Stimulated activated CD8-positive, alpha-beta memory T cell treated with anti-CD3 and anti-CD28 coated beads, Interleukin-7, amount 100 ng/mL, for 1 hour (primary cell): ENCODE measurements at places on chromosomes 11 and 22.

DNA sequence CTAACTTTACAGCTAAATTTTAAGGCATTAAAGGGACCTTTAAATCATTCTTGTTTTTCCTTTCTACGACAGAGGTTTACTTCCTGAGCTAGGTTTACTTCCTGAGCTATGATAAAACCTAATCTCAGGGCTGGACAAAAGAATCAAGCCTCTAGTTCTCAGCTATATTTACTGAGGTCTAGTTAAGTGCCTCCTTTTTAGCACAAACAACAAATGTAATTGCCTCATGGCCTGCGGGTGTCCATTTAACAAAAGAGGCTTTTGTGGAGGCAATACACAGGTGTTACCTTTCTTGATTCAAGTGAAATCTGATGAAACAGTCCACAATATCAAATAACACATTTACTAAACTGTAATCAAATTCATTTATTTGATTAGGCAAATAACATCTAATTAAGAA lies 67.3 kb downstream of the IMMP1L start:
- DNase-seq, result no peak

- DNase-seq, result no peak
These were observed 56.9 kb downstream of the ME3 start for GRCh38 chr11:86615487-86615886.

DNA sequence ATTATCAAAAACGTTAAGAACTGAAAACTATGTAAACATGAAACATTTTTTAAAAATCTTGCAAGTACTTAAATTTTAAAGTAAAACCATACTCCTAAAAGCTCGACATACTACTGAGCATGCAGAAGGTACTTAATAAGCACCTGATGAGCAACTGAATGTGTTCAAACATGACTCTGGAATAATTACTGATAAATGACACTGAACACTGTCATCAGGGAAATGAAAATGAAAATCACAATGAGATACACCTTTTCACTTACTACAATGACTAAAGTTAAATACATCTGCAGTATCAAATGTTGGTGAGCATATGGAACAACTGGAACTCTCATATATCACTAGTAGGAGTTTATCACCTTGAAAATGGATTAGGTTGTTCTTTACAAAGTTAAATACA lies 65.2 kb downstream of the PICALM start:
- DNase-seq, result no peak

DNA sequence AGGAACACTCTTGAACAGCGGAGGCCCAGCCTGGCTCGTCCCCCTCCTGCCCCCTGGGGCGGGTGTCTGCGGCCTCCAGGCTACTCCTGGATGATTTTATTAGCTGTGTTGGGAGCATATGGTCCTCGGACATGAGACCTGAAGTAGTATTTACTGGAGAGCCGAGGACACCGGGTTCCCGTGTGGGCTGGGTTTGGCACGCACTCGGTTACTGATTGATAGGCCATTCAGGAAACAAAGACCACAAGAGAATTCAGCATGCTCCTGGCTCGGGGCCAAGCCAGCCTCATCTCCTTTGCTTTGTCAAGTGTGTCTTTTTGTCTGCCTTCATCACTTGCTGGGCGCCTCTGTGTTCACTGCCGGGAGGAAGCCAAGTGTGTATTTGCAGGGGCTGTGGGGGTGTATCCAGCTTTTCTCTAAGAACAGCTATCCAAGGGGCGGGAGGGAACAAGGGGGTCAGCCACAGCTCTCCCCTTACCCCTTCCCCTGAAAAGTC lies 9.7 kb downstream of the FXYD2 start:
- DNase-seq, result peak; percentile 71

DNA sequence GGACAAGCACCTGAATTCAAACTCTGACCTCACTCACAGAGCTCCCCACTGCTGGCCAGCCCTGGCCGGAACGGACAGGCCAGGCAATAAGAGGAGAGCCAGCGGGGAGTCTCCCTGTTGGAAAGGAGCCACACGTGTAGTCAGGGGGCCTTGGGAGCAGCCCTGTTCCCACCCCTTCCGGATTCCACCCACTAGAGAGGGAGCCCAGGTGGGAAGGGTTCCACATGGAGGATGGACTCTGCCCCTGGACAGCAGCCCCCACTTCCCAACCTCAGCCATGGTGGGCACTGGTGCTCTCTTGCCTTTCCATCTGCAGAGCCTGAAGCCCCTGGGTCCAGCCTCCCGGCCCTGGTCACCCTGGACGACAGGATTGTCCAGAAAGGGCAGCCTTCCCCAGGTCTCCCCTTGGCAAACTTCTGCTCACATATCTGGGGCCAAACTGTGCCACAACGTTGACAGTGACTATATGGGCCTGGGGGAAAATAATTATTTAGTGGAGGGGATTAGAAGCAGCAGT lies 7.5 kb upstream of the APOBEC3A start:
- no peak for DNase-seq

- no peak for DNase-seq
These were observed 72.2 kb downstream of the LARGE2 start for GRCh38 chr11:45994371-45995341.
